ENCODE measurements at places on chromosomes 1 and 21.

GRCh38 chr1:67609577-67610341 lies 75.2 kb upstream of the GADD45A start:
- no peak for DNase-seq

DNA sequence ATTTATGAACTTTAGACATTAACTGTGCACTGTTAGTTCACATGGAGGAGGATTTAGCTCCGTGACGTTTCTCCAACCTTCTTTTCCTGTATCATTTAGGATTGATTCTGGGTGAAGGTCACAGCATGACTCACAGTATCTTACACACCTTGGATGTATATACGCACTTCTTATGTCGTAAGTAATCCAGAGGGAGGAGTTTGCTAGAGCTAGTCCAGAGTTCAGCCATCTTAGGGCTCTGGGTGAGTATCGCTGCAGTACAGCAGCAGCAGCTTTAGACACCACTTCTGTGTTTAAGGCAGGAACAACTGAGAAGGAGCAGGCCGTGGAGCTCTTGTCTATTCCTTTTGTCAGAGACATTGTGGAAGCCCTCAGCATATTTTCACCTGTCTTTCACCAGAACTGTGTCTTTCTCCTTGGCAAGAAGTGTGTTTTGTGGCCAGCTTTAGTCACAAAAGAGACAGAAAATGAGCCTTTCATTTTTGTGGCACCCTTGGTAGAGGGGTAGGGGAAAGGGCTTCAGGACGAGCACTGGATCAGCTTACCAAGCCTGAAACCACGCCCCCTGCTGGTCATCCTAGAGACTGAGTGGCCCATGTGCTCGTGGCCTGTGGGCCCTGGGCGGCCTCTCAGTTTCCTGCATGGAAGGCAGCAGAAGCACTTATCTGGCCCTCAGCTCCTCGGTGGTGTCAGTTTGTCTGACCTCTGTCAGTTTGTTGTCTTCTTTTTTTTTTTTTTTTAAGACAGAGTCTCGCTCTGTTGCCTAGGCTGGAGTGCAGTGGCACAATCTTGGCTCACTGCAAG lies 64.0 kb downstream of the ADARB1 start:
- no peak for DNase-seq

- DNase-seq, result no peak
Measured at GRCh38 chr1:22884806-22885530, 87.7 kb downstream of the LACTBL1 start.

- DNase-seq, result no peak
Measured at GRCh38 chr1:173530795-173531693, 53.9 kb downstream of the PRDX6 start.

- no peak for DNase-seq
Measured at GRCh38 chr1:245988393-245989078, 518.5 kb downstream of the SMYD3 start.

GRCh38 chr1:202197653-202198365 lies 4.2 kb downstream of the LGR6 start:
- no peak for DNase-seq

DNA sequence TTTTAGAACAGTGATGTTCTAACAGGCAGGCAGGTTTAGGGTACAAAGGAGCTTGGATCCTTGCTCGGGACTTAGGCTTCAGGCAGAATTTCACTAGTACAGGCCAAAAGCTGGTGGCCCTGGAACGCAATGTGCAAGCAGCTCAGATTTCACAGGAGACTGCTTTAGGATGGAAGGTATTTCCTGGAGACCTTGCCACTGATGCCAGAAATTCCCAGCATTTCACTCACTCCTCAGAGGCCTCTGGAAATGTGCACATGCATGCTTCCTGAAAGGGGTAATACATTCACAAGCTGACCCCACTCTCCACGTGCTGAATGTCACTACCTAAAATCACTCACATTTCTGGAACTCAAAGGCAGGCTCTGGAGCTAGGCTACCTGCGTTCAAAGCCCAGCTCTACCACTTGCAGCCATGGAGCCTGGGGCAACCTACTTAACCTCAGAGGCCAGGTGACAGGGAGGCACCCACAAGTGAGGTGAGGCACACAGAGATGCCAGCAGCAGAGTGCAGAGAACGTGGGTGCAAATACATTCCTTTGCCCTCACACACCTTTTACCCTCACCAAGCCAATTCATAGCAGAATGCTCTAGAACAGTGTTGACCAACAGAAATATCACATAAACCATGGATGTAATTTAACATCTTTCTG lies 56.5 kb downstream of the CDC7 start:
- no peak for DNase-seq
